ENCODE measurements at places on chromosomes 11 and 22.

DNA sequence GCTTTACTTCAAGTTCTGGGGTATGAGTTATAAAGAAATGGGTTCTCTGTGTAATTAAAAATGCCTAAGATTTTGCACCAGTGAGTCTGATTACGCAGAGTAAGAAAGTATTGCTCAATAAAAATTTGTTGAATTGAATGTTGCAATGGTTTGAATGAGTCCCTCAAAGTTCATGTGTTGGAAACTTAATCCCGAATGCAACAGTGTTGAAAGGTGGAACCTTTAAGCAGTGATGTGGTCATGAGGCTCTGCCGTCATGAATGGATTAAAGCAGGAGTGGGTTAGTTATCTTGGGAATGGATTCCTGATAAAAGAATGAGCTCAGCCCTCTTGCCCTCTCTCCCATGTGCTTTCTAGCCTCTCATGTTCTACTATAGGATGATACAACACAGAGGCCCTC lies 52.6 kb upstream of the SESN3 start:
- H3K27ac ChIP-seq, result no peak overlapping the region
- DNase-seq, result no peak
- no peaks in the 10 kb centered on the region for H3K36me3 ChIP-seq
- no peaks in the 10 kb centered on the region for H3K4me1 ChIP-seq
- H3K4me3 ChIP-seq, result no peak overlapping the region
- H3K27me3 ChIP-seq, result no peaks in the 10 kb centered on the region

- peaks cover 64% of the 10 kb centered on the region for H3K4me1 ChIP-seq
- no peak for DNase-seq
- H3K27ac ChIP-seq, result no peak overlapping the region
- H3K27me3 ChIP-seq, result no peaks in the 10 kb centered on the region
- H3K36me3 ChIP-seq, result no peaks in the 10 kb centered on the region
- no peak overlapping the region for H3K4me3 ChIP-seq
These were observed 11.7 kb downstream of the MIAT start for GRCh38 chr22:26669060-26669481.

DNA sequence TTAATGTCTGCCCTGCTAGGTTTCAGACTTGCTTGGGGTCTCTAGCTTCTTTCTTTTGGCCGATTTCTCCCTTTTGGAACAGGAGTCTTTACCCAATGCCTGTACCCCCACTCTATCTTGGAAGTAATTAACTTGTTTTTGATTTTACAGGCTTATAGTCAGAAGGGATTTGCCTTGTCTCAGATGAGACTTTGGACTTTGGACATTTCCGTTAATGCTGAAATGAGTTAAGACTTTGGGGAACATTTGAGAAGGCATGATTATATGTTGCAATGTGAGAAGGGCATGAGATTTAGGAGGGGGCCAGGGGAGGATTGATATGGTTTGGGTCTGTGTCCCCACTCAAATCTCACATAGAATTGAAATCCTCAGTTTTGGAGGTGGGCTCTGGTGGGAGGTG lies 5.1 kb downstream of the KDM4F start:
- no peaks in the 10 kb centered on the region for H3K4me1 ChIP-seq
- H3K27ac ChIP-seq, result no peak overlapping the region

GRCh38 chr11:82771781-82772180 lies 38.1 kb upstream of the FAM181B start:
- H3K27me3 ChIP-seq, result no peaks in the 10 kb centered on the region
- no peaks in the 10 kb centered on the region for H3K36me3 ChIP-seq
- H3K4me1 ChIP-seq, result no peaks in the 10 kb centered on the region
- no peak for DNase-seq
- no peak overlapping the region for H3K4me3 ChIP-seq

DNA sequence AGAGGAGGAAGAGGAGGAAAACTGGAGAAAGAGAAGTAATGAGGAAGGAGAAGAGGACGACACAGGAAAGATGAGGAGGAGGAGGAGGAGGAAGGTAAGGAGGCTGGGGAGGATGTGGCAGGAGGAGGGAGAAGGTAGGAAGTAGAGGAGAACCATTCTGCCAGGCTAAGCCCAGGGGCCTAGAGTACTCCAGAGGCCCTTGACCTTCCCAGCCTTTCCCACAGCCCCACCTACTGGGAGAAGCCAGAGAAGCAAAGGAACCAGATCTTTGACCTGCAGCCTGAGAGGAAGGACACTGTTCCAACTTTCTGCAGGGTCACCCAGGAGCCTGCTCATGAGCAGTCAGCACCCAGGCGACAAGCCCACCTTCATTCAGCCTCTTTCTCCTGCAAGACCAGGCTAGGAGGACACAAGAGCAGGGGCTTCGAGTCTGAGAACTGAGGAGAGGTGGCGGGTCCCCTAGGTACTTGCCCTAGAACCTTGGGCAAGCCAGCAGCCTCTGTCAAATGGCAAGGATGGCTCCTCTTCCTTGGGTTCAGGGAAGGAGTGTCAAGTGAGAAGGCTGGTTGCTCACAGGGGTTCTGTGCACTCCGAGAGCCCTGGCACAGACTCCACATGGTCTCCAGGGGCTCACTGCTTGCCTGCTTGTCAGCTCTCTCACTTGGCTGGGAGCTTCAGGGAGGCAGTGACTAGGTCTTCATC lies 27.9 kb upstream of the OAF start:
- no peaks in the 10 kb centered on the region for H3K36me3 ChIP-seq
- no peaks in the 10 kb centered on the region for H3K4me1 ChIP-seq
- no peak overlapping the region for H3K4me3 ChIP-seq
- no peak overlapping the region for H3K27ac ChIP-seq
- DNase-seq, result no peak

DNA sequence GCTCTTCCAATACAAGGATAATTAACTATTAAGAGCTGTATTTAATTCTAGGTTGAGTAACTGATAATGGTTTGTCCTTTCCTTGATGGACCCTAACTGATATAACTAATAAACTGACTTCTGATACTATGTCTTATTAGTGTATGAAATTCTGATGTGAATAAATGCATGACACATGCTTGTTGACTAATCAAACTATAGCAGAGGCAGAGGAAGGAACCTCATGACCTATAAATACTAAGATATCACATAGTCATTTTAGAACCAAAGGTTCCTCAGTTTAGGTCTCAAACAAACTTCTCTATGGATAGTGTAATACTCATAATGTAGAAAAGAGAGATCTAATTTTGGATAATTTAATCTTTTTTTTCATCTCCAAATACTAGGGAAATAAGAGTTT lies 4.8 kb upstream of the HBD start:
- H3K36me3 ChIP-seq, result no peaks in the 10 kb centered on the region
- no peak overlapping the region for H3K27ac ChIP-seq
- H3K4me1 ChIP-seq, result no peaks in the 10 kb centered on the region
- no peak overlapping the region for H3K4me3 ChIP-seq
- no peak for DNase-seq
- no peaks in the 10 kb centered on the region for H3K27me3 ChIP-seq

GRCh38 chr11:8746331-8746974 lies 63.9 kb downstream of the RPL27A start:
- no peak for DNase-seq
- peaks cover 10% of the 10 kb centered on the region for H3K27me3 ChIP-seq
- no peaks in the 10 kb centered on the region for H3K4me1 ChIP-seq

GRCh38 chr11:44887636-44888035 lies 63.0 kb downstream of the TP53I11 start:
- no peak overlapping the region for H3K4me3 ChIP-seq
- no peak overlapping the region for H3K27ac ChIP-seq
- no peaks in the 10 kb centered on the region for H3K36me3 ChIP-seq
- no peaks in the 10 kb centered on the region for H3K27me3 ChIP-seq
- no peaks in the 10 kb centered on the region for H3K4me1 ChIP-seq
- DNase-seq, result no peak

- no peak overlapping the region for H3K27ac ChIP-seq
- DNase-seq, result no peak
- no peaks in the 10 kb centered on the region for H3K4me1 ChIP-seq
- H3K36me3 ChIP-seq, result peaks cover 76% of the 10 kb centered on the region
These were observed 10.7 kb downstream of the CRY2 start for GRCh38 chr11:45857961-45858474.

DNA sequence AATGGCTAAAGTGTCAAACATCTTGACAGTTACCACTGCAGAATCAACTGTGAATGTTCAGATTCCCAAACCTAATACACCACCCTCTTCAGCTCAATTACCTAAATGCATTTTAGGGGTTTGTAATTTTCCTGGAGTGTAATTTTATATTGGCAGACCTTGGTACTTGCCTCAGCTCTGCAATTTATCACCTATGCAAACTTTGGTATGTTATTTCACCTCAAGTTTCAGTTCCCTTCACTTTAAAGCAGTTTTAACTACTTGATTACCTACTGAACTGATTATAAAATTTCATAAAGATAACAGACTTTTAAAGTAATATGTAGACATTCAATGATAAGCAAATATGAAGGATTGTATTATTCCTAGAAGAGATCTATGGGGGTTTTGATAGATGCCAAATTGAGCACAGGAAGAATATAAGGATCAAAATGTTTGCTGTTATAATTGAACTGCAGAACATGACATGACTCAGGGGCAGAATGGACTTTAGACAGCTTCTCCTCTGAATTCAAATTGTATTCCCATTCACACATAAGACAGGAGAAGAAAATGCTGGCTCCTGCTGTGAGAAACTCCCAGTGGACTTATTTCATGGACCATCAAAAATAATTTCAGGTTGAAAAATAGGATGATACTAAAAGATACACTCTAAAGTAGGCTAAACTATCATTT lies 491.5 kb upstream of the LUZP2 start:
- H3K36me3 ChIP-seq, result no peaks in the 10 kb centered on the region
- H3K4me3 ChIP-seq, result no peak overlapping the region
- no peaks in the 10 kb centered on the region for H3K4me1 ChIP-seq
- DNase-seq, result no peak
- H3K27ac ChIP-seq, result no peak overlapping the region

- H3K36me3 ChIP-seq, result no peaks in the 10 kb centered on the region
- H3K27me3 ChIP-seq, result no peaks in the 10 kb centered on the region
- H3K4me1 ChIP-seq, result peaks cover 32% of the 10 kb centered on the region
- peak overlapping the region; percentile 92 for H3K27ac ChIP-seq
These were observed 700 bp downstream of the TTC17 start for GRCh38 chr11:43359422-43359818.

DNA sequence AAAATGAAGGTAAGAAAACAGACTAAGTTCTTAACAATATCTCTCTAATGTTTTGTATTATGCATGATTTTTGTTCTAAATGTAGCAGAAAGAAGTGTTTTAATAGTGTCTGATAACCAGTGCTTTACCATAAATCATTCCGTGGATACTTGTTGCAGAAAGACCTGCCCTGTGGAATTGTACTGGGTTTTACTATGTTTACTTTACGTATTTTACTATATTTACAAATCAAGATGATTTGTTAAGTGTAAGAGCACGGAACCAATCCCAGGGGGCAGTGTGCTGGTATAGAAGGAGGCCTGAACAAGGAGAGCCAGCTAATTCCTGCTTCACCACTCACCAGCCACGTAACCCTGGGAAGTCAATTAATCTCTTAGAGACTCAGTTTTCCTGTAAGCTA lies 1.4 kb downstream of the HTR3B start:
- no peaks in the 10 kb centered on the region for H3K4me1 ChIP-seq
- H3K27ac ChIP-seq, result no peak overlapping the region
- no peak overlapping the region for H3K4me3 ChIP-seq
- H3K36me3 ChIP-seq, result no peaks in the 10 kb centered on the region

GRCh38 chr22:40107244-40107643 lies 70.5 kb upstream of the TNRC6B start:
- H3K27ac ChIP-seq, result peak overlapping the region; percentile 39
- DNase-seq, result peak; percentile 22
- H3K4me3 ChIP-seq, result no peak overlapping the region
- peaks cover 61% of the 10 kb centered on the region for H3K4me1 ChIP-seq
- H3K27me3 ChIP-seq, result no peaks in the 10 kb centered on the region

GRCh38 chr22:49257551-49257961 lies 570.1 kb downstream of the BRD1 start:
- H3K27me3 ChIP-seq, result no peaks in the 10 kb centered on the region
- H3K4me1 ChIP-seq, result no peaks in the 10 kb centered on the region
- no peak overlapping the region for H3K4me3 ChIP-seq
- H3K36me3 ChIP-seq, result no peaks in the 10 kb centered on the region
- H3K27ac ChIP-seq, result no peak overlapping the region
- no peak for DNase-seq

DNA sequence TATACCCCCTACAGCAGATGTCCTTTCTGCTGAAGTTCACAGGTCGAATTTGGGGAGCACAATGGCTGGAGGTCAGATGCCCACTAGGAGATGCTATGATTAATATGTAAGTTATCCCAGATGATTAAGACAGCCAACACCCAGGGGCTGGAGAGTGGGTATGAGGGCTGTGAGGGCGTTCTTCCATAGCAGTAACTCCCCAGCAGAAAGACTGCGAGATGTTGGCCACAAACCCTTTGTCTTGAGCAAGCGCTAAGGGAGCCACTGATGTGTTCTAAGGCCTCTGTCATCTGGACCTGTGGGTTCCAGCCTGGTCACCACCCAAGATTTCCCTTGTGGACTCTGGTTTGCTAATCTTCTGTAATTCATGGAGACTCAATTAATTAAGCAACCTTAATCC lies 77.6 kb downstream of the BMAL1 start:
- DNase-seq, result no peak
- no peaks in the 10 kb centered on the region for H3K4me1 ChIP-seq
- no peak overlapping the region for H3K4me3 ChIP-seq
- H3K36me3 ChIP-seq, result peaks cover 67% of the 10 kb centered on the region
- H3K27ac ChIP-seq, result no peak overlapping the region

All from CD4-positive, alpha-beta memory T cell (primary cell).